ENCODE measurements at places on chromosomes 7 and 10. TPM values are rescaled to one million over a fixed set of nuclear protein-coding genes. Genes with fewer than 3 reads are reported as not detected.
A peak's percentile ranks its signal among the peaks of the same experiment; 100 is the strongest.

DNA sequence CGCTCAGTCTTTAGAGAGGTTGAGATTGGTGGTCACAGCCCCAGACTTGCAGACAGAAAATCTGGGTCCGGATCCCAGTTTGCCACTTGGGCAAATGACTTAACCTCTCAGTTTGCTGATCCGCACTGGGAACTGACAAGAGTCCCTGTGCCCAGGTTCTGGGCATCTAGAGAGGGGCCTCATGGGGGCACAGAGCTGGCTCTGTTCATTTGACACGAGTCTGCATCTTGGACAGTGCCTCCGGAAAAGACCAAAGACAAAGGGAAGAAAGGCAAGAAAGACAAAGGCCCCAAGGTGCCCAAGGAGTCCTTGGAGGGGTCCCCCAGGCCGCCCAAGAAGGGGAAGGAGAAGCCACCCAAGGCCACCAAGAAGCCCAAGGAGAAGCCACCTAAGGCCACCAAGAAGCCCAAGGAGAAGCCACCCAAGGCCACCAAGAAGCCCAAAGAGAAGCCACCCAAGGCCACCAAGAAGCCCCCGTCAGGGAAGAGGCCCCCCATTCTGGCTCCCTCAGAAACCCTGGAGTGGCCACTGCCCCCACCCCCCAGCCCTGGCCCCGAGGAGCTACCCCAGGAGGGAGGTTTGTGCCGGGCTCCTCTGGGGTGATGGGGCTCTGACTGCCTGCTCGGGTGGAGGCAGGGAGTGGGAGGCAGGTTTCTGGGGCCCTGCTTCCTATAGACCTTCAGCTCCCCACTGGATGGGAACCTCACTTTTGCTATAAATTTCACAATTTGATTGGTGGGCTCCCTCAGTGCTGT lies 2.3 kb downstream of the AEBP1 start:
- peaks cover 3% of the 10 kb centered on the region for H3K36me3 ChIP-seq
- no peak overlapping the region for H3K4me3 ChIP-seq
- no peak overlapping the region for H3K27ac ChIP-seq
- no peak for DNase-seq
- H3K27me3 ChIP-seq = no peaks in the 10 kb centered on the region

GRCh38 chr7:133709036-133709880 lies 417.9 kb upstream of the LRGUK start:
- no peak overlapping the region for H3K27ac ChIP-seq
- no peaks in the 10 kb centered on the region for H3K27me3 ChIP-seq
- no peaks in the 10 kb centered on the region for H3K36me3 ChIP-seq
- H3K4me3 ChIP-seq = no peak overlapping the region
- H3K4me1 ChIP-seq = peaks cover 20% of the 10 kb centered on the region

- H3K27me3 ChIP-seq = no peaks in the 10 kb centered on the region
- DNase-seq = no peak
- H3K4me3 ChIP-seq = no peak overlapping the region
- no peaks in the 10 kb centered on the region for H3K36me3 ChIP-seq
- no peak overlapping the region for H3K27ac ChIP-seq
- peaks cover 31% of the 10 kb centered on the region for H3K4me1 ChIP-seq
Measured at GRCh38 chr7:123755338-123755737, 6.5 kb upstream of the WASL start.

KCNH2 gene
- 0.09 TPM for total RNA-seq

GDF10 gene
- total RNA-seq = not detected

DNA sequence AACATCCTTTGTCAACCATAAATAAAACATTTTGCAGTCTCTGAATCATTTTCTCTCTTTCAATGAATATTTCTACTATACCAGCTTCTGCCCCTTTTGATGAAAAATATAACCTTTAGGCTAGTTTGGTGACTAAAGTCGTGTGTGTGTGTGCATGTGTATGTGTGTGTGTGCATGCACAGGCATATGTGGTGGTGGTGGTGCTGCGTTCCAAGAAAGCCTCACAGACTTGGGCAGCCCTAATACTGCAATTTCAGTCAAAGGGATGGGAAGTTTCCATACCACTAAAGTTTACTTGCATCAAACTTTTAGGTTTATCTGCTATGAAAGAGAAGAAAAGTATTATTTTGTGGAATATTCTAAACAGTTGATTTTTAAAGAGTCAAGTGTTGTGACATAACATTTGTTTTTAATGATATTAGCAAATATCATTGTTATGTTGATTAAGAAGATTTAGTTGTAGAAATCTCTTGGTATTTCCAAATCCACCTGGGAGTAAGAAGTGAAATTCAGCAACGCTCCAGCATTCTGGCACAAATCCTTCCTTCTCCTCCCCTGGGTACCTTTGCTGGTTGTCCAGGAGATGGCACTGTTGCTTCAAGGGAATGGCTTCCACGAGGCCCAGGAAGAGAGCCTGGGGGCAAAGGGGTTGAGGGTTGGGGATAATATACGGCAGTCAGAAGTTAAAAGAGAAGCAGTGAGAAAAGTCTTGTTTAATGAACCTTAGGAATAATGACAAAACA lies 41.5 kb downstream of the ASB4 start:
- peaks cover 38% of the 10 kb centered on the region for H3K27me3 ChIP-seq
- H3K27ac ChIP-seq = no peak overlapping the region
- H3K4me1 ChIP-seq = peaks cover 6% of the 10 kb centered on the region
- H3K4me3 ChIP-seq = no peak overlapping the region
- H3K36me3 ChIP-seq = peaks cover 6% of the 10 kb centered on the region
- DNase-seq = peak; percentile 83

HHEX gene
- total RNA-seq = 0.19 TPM

- DNase-seq = no peak
- no peaks in the 10 kb centered on the region for H3K27me3 ChIP-seq
- H3K4me1 ChIP-seq = peaks cover 6% of the 10 kb centered on the region
Measured at GRCh38 chr7:100667331-100668068, 6.0 kb upstream of the GNB2 start.

GCK gene
- not detected for total RNA-seq

DNA sequence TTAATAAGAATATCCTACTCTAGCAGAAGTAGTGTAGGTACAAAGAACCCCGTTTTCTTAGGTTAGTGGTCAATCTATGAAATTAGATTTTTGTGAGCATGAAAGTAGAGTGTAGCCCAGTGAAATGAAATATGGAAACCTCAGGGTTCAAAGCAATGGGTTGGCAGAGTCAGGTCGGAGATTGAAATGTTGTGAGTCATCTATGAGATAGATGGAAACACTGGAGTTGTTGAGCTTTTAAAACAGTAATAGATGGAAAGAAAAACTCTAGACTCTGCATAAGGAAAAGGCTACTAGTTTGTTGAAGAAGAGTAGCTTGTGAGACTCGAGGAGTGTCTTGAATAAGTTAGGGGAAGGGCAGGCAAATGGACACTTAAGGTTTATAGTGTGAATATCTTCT lies 251.9 kb downstream of the EXOC4 start:
- H3K36me3 ChIP-seq = no peaks in the 10 kb centered on the region
- no peaks in the 10 kb centered on the region for H3K27me3 ChIP-seq
- no peak for DNase-seq
- peaks cover 6% of the 10 kb centered on the region for H3K4me1 ChIP-seq
- no peak overlapping the region for H3K27ac ChIP-seq

DNA sequence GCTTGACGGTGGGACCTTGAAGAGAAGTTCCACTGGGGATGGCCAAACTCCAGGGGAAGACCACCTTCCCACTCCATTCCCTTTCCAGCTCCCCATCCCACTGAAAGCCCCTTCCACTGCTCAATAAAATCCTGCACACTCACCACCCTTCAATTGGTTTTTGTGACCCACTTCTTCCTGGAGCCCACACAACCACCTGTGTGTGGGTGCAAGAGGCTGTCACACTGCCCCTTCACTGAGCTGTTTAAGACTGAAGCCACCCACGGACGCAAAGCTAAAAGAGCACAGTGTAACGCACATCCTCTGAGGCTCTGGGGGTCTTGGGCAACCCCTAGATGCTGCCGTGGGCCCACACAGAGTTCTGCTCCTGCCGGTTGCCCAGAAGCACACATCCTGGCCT lies 12.8 kb upstream of the PITRM1 start:
- no peaks in the 10 kb centered on the region for H3K36me3 ChIP-seq
- no peak overlapping the region for H3K4me3 ChIP-seq
- H3K4me1 ChIP-seq = no peaks in the 10 kb centered on the region
- H3K27me3 ChIP-seq = peaks cover 16% of the 10 kb centered on the region
- DNase-seq = no peak

DNA sequence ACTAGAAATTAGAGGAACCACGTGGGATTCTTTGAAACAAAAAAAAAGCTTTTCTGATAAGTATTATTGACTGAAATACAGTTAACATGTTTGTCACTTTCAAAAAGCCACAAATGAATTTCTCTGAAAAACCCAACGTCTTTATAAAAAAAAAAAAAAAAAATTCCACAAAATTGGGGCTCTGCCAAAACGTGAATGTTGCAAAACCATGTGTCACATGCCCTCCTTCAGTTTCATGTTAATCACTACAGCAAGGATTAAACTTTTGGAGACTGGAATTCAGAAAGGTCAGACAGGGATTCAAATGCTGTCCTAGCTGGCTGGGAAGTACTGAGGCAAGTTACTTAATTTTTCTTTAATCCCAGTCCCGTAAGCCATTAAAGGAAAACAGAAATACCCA lies 278.0 kb upstream of the KLF14 start:
- H3K27ac ChIP-seq = peak overlapping the region; percentile 75
- H3K36me3 ChIP-seq = peaks cover 11% of the 10 kb centered on the region
- no peaks in the 10 kb centered on the region for H3K27me3 ChIP-seq
- peaks cover 59% of the 10 kb centered on the region for H3K4me1 ChIP-seq
- H3K4me3 ChIP-seq = peak overlapping the region; percentile 63
- peak; percentile 86 for DNase-seq

DNA sequence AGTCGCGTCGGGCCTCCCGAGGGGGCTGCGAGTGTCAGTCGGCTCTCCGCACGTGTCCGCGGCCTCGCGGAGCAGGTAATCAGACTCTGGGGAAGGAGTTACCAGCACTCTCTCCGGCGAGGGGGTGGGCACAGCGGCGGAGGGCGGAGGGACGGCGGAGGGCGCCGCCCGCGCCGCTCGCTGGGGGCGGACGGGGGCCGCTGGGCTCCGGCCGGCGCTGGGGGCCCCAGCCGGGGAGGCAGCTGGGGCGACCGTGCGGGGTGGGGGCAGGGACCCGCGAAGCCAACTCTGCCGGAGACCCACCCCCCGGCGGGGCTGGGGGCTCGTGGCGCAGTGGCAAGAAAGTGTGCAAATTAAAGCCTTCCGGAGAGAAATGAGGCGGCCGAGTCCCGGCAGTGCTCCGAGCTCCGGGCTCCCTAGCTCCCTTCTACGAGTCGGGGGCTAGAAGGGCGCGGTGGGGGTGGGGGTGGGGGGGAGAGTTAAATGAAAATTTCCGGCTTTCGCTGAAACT lies at the start of gene CDK6:
TSS of gene CDK6 (minus strand) at position 85 of the 511 bp plus-strand sequence. CDS start 3,250 bp downstream, outside the sequence.
- peak within 1 kb of the TSS; percentile 83 for H3K27ac ChIP-seq
- H3K4me3 ChIP-seq = peak within 1 kb of the TSS; percentile 83
- H3K4me1 ChIP-seq = peaks cover 31% of the 10 kb centered on the region
- peaks cover 23% of the 10 kb centered on the region for H3K36me3 ChIP-seq
- peak; percentile 54 for DNase-seq

DNA sequence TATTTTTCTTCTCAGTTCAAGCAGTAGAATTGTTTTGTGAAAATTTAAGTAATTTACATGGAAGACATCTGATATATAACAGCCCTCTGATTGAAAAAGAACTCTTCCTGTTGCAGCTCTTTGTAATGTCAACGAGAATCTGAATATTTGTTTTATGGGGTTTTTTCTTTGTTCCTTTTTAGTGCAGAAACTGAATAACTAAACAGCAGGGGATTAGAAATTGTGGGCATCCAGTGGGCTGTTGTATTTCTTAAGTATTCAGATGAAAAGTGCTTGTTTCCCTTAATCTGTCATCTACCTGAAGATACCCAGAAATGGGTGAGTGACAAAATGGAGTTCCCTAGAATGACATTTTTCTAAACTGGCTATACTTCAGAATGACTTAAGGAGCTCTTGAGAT lies 7.4 kb downstream of the ARL4A start:
- DNase-seq = no peak
- no peak overlapping the region for H3K4me3 ChIP-seq
- no peaks in the 10 kb centered on the region for H3K27me3 ChIP-seq
- H3K27ac ChIP-seq = peak overlapping the region; percentile 57
- peaks cover 21% of the 10 kb centered on the region for H3K36me3 ChIP-seq

DNA sequence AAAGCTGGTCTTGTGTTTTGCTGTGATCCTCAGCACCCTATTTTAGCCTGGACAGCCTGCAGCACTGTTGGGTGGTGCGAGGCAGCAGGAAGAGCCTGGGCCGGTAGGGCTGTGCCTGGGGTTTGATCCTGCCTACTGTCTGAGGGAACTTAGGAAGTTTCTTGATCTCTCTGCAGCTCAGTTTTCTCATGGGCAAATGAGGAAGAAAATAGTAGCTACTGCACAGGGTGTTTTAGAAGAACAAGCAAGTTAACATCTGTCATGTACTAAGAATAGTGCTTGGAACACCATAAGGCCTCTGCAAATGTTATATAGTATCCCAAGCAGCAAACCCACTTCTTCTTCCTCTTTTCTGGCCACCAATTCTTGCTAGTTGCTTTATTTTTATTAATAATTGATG lies 12.0 kb upstream of the AGR2 start:
- H3K27ac ChIP-seq = no peak overlapping the region
- H3K4me1 ChIP-seq = peaks cover 12% of the 10 kb centered on the region
- no peak for DNase-seq
- no peaks in the 10 kb centered on the region for H3K36me3 ChIP-seq
- no peaks in the 10 kb centered on the region for H3K27me3 ChIP-seq

- no peaks in the 10 kb centered on the region for H3K4me1 ChIP-seq
- no peak for DNase-seq
- H3K4me3 ChIP-seq = no peak overlapping the region
- H3K27ac ChIP-seq = no peak overlapping the region
- no peaks in the 10 kb centered on the region for H3K36me3 ChIP-seq
Measured at GRCh38 chr10:62772186-62772974, 32.1 kb upstream of the ADO start.

GRCh38 chr10:56622335-56622973 lies 261.4 kb upstream of the ZWINT start:
- H3K4me3 ChIP-seq = peak overlapping the region; percentile 66
- peaks cover 11% of the 10 kb centered on the region for H3K4me1 ChIP-seq

GRCh38 chr10:42548254-42548653 lies 90.1 kb downstream of the ZNF33B start:
- H3K27me3 ChIP-seq = no peaks in the 10 kb centered on the region

DNA sequence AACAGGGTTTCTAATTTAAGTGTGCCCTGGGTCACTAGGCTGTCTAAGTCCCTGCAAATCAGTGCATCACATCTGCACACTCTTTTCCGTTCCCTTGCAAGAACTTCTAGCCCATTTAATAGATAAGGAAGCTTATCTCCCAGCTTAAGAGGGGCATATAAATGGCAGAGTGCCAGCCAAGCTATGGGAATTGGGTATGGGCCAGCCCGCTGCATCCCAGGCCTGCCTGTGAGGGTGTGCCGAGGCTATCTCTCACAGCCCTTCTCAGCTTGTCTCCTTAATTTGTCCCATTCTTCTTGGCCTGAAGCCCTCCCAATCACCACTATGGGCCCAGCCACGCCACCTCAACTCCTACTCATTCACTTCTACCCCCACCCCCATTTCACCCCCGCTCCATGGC lies 14.7 kb downstream of the AQP1 start:
- no peak for DNase-seq
- no peaks in the 10 kb centered on the region for H3K36me3 ChIP-seq
- H3K4me1 ChIP-seq = peaks cover 2% of the 10 kb centered on the region
- H3K4me3 ChIP-seq = no peak overlapping the region
- H3K27ac ChIP-seq = no peak overlapping the region
